Dermis blood vessel endothelial cell (primary cell): ENCODE measurements at places on chromosomes 2 and 18.
A peak's percentile ranks its signal among the peaks of the same experiment; 100 is the strongest.

GRCh38 chr2:47890711-47891368 lies 15.5 kb downstream of the FBXO11 start:
- no peak for DNase-seq

DNA sequence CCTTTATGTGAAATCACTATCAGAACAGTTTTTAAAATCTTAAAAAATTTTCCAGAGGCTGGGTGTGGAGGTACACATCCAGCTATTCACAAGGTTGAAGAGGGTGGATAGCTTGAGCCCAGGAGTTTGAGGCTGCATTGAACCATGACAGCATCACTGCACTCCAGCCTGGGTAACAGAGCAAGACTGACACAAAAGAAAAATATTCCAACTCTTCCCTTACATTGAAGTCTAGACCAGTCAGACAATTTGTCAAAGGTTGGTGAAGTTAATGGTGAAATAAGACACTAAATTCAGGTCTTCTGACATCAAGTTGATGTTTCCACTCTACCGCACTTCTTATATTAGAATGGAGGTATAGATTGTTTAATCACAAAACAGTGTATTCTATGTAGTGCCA lies 52.8 kb downstream of the HYCC2 start:
- DNase-seq, result no peak

- DNase-seq, result peak; percentile 37
These were observed 2.3 kb downstream of the PRKD3 start for GRCh38 chr2:37322368-37322767.

DNA sequence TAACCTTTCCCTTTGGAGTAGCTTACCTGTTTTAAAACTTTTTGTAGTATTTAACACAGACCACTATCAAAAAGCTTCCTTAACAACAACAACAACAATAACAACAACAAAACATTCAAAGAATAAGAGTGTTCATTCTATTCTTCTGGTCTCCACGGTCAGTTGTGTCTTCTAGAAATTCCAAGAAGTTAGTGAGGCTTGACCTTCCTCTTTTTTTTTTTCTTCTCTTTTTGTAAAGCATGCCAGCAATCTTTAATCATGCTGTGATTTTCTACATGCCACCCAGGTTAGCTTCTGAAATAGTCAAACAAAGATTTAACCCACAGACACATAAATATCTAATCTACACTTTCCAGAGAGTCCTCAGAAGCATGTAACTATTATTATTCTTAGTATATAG lies 28.4 kb upstream of the KLHL14 start:
- DNase-seq, result no peak

- no peak for DNase-seq
These were observed 36.4 kb downstream of the LANCL1 start for GRCh38 chr2:210440206-210440605.

GRCh38 chr18:77006305-77007175 lies 126.0 kb downstream of the MBP start:
- DNase-seq, result no peak

DNA sequence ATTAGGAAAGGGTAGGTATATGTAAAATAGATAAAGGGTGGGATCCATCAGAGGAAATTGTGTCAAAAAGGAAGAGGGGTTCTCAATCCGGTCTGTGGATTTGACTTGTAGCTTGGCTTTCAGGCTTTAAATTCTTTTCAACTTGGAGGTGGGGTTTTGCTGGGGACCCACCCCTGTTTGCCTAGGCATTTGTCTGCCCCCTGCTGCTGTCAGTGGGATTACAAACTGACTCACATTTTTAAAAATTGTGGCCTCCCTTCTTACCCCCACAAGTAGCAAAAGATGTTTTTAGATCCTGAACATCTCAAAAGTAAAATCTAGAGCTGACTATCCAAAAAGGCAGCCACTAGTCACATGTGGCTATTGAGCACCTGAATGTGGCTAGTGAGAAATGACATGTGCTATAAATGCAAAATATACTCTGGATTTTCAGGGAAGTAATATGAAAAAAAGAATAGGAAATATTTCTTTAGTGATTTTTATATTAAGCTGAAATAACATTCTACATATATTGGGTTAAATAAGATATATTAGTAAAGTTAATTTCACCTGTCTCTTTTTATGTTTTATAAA lies 178.9 kb downstream of the GFPT1 start:
- DNase-seq, result no peak

- DNase-seq, result no peak
These were observed 19.1 kb upstream of the INO80D start for GRCh38 chr2:206105038-206105437.

- DNase-seq, result peak; percentile 1
These were observed 190.4 kb downstream of the KIAA1328 start for GRCh38 chr18:37019157-37019827.

DNA sequence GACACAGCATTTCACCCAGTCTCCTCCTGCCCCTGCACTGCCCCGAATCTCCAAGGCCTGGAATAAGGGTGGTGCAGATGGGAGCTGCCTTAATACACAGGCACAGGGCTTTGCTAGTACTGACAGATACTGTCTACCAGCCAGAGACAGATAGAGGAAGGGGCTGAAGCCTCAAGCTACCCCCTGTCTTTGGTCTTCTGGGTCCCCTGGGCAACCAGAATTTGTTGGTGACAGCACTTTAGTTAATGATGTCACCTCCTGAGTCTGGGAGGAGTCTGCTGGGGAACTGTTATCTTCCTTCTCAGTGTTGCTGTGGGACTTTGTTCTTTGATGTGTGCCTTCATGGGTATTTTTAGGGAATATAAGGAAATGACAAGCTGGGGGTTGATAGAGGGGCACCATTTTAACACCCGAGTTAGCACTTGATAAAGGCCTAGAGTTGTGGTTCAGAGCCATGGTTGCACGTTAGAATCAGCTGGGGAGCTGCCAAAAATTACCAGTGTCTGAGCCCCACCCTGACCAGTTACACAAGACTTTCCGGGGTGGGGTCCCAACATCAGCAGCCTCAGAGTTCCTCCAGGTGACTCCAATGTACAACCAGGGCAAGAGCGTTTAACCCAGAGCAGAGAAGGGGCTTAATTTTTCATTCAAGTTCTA lies 136.8 kb downstream of the SMAD7 start:
- DNase-seq, result no peak

DNA sequence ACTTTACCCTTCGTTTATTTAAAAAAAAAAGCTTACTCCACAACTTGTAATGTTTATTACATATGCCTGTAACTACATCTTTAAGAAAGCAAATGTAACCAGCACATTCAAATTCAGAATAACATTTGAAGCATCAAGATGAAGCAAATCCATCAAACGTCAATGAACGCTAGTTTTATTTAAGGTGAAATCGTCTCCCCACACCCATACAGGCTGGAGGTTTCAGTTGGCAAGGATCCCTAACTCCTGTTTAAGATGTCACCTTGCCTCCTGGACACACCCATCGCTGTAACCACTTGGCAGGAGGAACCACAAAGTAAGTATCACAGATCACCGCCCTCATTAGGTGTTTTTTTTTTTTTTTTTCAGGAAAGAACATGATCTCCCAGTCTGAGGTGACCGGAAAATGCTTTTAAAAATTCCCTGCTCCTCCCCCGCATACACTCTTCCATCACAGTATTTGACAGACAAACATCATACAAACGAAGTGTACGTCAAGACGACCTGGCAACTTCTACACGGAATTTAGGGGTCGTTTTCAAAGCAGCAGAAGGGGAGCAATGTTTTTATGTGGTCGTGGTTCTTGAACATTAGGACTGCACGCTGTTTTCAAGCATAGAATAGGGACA lies 19.7 kb upstream of the STPG4 start:
- peak; percentile 62 for DNase-seq

- no peak for DNase-seq
These were observed 41.0 kb downstream of the GLI2 start for GRCh38 chr2:120776649-120777048.

DNA sequence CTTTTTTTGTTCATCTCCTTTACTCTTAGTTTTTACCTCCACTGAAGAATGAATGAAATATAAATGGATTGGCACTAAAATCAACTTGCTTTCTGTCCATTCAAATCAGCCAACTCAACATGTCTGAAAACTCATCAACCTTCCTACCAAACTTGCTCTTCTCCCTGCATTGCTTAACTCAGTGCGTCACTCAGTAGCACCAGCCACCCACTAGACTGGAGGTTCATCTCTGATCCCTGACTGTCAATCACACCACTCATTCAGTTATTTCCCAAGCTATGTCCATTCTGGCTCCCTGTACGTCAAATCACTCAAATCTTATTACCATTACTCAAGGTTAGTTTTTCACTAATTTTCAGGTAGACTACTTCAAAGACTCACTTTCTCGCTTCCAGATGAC lies 75.2 kb upstream of the RBMS1 start:
- no peak for DNase-seq

- DNase-seq, result no peak
These were observed 17.5 kb downstream of the SERTAD2 start for GRCh38 chr2:64635976-64636911.

DNA sequence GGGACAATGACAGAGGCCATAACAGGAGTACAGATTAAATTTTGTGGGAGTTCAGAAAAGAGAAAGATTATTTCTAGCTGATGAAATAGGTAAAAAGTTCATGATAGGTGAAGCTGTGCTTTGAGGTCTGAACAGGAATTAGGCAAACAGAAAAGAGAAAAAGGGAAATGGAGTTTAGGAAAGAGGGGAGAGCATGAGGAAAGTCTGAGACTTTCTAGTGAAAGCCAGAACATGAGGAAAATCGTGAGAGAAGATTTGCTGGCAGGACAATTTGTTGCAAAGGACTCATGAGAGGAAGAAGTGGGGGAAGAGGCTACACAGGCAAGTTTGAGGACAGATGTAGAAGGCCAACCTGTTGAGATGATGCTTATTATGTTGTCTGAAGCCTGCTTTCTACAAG lies 6.3 kb upstream of the CHN1 start:
- DNase-seq, result no peak

- DNase-seq, result no peak
These were observed 948.8 kb downstream of the SOCS6 start for GRCh38 chr18:71237641-71238040.

- no peak for DNase-seq
These were observed 257.3 kb downstream of the NBAS start for GRCh38 chr2:15303874-15304273.

DNA sequence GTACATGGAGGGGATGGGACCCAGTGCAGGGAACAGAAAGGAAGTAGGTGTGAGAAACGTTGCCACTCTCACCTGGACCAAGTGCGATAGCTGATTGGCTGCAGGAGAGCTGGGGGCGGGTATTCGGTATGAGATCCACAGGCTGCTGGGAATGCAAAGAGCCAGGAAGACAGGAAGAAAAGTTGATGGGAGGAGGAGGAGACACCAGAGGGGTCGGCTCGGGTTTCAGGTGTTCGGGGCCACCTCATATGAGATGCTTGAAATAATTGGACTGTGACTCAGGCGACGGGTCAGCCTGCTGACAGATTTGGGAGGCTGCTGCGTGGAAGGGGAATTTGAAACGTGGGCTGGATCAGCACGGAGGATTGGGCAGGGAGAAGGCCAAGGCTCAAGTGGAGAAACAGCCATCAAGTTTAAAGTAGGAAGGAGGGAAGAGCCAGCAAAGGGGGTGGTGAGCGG lies 65.1 kb downstream of the MRPS9 start:
- DNase-seq, result no peak

DNA sequence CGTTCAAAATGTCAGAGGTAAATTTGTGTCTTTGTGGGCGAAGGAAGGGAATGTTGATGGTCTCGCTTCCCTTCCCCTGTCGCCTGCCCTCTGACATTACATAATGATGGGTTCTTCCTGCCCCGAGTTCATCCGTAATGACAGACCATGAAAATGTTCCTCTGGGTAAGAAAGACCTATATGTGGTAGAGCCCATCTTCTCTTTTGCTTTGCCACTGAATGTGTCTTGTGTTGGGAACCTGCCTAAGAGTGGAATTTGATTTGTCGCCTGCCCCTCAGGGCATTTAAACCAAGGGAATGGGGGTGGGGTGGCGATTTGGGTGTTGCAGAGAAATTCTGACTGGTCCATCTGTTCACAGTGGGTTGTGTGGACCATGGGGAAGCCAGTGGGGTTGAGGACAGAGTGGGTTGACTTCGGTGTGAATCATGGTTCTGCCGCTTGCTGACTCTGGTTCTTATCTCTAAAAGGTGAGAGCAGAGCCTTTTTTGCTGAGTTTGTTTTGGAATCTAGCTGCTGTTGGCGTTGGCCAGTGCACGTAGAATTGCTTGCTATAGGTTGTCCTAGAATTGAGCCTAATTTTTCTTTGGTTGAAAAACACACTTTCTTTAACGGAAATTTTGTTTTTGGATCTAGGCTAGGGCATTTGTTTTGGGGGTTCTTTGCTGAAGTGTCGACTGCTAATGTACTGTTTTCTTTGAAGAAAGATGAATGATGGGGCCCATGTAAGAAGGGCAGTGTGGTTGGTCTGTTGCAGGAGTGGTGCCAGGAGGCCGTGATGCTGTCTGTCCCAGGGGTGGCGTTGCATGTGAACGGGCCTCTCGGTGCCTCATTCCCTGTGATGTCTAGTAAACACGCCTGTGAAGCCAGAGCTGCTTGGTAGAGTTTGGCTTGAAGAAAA lies 1.3 kb downstream of the INPP4A start:
- DNase-seq, result no peak

DNA sequence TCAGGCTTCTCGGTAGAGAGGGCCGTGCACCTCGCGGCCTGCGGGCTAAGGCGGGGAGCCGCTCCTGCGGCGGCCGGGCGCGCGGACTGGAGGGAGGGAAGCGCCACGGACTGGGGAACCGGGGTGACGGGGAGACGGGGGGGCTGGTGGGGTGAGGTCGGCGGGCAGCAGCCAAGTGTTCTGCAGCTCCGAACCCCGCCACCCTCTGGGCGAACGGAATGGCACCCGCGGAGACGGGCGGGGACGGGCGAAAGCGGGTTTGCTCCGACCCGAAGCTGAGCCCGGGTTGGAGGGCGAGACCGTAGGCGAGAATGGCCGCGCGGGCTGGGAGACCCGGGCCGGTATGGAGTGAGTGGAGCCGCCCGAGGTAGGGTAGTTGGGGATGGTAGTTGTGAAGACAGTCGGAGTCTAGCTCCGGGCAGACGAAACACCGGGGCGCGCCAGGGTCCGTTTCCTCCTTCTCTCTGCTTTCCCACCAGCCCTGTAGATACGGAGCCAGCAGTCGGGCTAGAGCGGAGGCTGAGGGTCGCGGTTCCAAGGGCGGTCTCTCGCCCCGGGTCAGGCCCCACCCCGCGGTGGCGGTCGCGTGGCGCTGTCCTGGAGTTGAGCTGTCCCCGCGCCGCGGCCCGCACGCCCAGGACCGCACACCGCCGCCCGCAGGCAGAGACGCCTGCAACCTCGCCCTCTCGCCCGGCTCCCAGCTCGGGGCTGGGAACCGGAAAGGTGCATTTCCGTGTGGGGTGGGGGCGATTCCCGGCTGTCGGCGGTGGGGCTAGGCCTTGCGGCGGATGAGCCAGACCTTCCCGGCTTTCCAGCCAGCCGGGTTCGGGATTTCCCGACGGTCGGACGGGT lies 160.3 kb upstream of the SIX2 start:
- peak; percentile 39 for DNase-seq

GRCh38 chr2:176137252-176137580 lies 7.7 kb downstream of the HOXD8 start:
- DNase-seq, result peak; percentile 30

- DNase-seq, result no peak
These were observed 585.7 kb upstream of the GCFC2 start for GRCh38 chr2:76296438-76296837.

- DNase-seq, result peak; percentile 79
These were observed 31.2 kb upstream of the SLC66A3 start for GRCh38 chr2:11123856-11124759.
